ENCODE measurements at places on chromosomes 2 and 18.

GRCh38 chr2:23375448-23375847, 9.5 kb upstream of the KLHL29 start:
- DNase-seq = peak; percentile 56

- no peak for DNase-seq
These were observed 3.3 kb upstream of the YWHAQ start for GRCh38 chr2:9634133-9634532.

- no peak for DNase-seq
These were observed 452.4 kb downstream of the ZEB2 start for GRCh38 chr2:144067506-144067905.

DNA sequence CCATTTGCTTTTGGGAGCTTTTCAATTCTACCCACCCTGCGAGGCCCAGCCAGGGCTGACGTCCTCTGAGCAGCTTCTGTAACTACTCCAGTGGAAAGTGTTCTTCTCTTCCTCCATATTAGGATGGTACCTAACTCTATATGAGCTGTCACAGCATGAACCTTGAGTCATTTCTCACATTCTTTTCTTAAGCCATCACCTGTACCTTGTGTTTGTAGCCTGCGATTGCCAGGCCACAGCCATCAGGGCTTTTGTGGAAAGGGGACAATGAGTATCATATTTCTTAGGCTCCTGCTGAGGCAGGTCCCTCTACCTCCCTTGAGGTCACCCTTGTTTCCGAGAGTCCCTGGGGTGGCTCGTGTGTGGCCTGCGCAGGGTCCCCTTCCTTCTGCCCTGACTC, 144.5 kb upstream of the DLX2 start:
- DNase-seq = no peak

DNA sequence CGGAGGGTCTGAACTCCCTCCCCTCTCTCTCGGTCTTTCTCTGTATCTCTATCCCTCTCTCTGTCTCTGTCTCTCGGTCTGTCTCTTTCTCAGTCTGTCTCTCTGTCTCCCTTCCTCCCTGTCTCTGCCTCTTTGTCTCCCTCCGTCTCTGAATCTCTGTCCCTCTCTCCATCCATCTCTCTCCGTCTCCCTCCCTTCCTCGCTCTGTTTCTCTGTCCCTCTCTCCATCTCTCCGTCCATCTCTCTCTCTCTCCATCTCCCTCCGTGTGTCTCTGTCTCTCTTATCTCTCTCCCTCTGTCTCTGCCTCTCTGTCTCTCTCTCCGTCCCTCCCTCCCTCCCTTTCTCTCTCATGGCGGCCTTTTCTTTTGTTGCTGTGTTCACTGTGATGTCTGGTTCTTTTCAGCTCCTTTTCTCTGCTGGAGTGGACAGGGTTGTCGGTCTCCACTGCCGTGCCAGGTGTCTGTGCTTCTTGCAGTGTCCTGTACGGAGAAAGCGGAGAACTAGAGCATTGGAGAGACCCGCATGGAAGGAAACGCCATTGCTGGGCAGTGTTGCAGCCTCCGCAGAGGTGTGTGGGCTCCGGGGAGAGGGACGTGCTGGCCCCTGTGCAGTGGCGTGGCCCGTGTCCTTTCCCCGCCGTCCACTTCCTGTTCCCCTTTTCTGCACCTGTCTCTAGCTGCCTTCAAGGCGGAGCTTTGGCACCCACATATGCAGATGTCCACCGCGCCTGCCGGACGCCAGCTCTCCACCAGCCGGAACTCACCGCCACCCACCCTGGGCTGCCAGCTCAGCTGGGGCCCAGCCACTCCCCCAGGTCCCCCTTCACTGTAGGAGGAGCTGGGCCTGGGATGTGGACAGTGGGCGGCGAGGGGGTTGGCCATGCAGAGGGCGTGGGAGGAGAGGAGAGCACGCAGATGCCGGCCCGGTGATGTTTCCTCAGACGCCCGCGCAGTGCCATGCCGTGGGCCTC, 113.1 kb downstream of the NFATC1 start:
- DNase-seq = no peak

GRCh38 chr18:69215161-69215560, 185.5 kb upstream of the DOK6 start:
- DNase-seq = no peak

- no peak for DNase-seq
These were observed 16.4 kb upstream of the RPRD1A start for GRCh38 chr18:36083729-36084128.

DNA sequence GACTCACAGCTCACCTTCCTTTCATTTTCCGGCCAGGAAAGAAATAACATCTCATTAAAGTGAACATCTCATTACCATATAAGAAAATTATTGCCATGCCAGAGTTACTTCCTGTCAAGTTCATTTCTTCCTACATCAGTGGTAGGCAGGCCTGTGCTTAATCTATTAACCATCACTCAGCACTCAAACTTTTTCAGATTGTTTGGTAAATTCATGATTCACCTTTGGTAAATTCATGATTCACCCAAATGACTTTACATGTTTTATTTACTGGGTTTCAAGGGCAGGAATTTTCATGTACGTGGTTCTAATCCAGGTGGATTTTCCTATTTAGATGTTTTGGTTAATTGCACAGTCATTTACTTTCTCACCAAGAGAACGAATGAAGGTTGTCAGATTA, 116.5 kb downstream of the CSRNP3 start:
- peak; percentile 10 for DNase-seq

GRCh38 chr2:131413148-131413747, 49.3 kb upstream of the RAB6D start:
- peak; percentile 62 for DNase-seq

- DNase-seq = no peak
These were observed 6.5 kb downstream of the MRO start for GRCh38 chr18:50813353-50813752.

DNA sequence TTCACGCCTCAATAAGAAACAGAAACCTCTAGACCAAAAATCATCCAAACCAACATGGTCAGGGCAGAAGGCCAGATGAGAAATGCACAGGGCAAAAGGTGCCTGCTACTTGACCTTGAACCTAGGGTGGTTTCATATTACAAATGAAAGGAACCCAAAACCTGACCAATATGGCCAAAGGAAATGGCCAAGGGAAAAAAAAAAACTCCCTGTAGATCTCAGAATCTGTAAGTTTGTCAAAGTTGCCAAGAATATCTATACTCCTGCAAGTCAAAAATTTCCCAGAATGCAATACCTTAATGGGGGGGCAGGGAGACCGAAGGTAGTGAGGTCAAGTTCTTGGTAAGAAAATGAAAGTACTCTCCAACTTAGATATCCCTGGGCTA, 47.2 kb downstream of the HIBCH start:
- no peak for DNase-seq

DNA sequence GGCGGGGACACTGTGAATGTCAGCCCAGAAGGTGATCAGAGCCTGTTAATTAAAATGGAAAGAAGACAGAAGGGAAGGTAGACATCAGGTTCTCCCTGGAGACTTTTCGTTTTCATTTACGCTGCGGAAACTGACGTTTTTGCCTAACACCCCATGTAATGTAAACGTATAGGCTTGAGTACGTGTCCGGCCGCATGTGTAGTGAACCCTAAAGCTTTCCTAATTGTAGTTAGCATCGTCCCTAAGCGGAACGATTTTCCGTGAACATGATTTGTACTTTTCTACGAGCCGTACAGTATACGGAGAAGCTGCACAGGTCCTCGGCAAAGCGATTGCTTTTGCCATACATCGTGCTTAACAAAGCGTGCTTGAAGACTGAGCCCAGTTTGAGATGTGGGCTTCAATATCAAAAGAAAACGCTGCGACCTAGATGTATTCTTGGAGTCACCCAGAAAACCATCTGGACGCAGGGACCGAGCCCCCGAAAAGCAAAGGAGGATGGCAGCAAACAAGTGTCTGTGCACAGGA, 284 bp downstream of the TIMM21 start:
- DNase-seq = peak; percentile 6

GRCh38 chr2:233365861-233366520, 11.7 kb downstream of the DGKD start:
- no peak for DNase-seq

DNA sequence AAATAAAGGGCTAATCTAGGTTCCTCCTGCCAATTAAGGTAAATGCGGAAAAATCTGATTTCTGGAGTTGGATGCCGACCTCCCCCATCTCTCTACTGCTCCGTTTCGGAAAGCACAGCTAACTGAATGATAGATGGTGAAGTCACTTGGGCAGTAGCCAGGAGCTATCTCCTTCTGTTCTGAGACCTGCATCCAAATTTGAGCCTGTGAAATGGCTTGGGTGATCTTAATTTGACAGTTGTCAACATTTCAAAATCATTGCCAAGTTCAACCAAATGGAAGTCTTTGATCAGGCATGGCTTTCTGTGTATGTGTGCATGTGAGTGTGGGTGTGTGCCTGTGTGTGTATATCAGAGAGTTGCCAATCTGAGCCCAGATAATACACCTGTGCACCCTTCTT, 217.2 kb downstream of the ZNF516 start:
- no peak for DNase-seq

DNA sequence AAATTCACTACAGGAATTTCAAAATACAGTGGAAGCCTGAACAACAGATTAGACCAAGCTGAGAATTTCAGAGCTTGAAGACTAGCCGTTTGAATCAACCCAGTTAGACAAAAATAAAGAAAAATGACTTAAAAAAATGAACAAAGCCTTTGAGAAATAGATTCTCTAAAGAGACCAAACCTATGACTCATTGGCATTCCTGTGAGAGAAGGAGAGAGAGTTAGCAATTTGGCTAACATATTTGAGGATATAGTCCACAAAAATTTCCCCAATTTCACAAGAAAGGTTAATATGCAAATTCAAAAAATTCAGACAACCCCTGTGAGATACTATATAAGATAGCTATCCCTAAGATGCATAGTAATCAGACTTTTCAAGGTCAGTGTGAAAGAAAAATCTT, 78.0 kb downstream of the MYO3B start:
- DNase-seq = peak; percentile 65

DNA sequence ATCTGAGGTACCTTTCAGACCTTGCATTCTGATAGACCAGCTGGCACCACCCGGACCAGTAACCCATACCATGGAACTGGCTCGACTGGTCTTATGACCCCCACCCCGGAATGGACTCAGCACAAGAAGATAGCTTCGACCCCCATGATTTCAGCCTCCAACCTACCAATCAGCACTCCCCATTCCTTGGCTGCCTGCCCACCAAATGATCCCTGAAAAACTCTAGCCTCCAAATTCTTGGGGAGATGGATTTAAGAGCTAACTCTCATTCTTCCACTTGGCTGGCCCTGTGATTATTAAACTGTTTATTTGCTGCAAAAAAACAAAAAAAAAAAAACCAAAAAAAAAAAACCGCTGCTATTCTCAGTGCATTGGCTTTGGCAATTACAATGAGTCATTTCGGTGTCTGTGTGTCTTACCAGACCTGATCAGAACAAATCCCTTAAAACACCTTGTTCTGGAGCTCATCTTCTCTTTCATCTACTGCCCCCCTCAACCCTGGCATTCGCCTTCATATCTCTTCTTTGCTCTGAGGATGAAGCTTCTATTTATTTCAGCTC, 60.1 kb upstream of the KIF5C start:
- peak; percentile 33 for DNase-seq

DNA sequence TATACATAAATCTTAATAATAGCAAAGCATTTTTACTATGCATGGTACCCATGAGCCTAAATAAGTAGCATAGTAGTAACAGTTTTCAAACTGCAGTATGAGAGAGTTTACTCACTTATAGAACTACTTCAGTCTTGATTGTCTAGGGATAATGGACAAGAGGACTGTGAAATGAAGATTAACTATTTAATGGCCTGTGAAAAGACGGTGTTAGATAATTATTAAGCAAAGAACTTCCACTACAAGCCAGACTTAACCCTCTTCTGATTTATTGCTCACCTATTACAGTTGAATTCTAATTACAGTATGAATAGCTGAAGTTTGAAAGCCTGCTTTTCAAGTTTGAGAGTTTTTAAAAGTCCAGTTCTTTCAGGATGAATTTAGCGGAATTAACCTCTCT, 18.9 kb downstream of the PIK3C3 start:
- DNase-seq = no peak

DNA sequence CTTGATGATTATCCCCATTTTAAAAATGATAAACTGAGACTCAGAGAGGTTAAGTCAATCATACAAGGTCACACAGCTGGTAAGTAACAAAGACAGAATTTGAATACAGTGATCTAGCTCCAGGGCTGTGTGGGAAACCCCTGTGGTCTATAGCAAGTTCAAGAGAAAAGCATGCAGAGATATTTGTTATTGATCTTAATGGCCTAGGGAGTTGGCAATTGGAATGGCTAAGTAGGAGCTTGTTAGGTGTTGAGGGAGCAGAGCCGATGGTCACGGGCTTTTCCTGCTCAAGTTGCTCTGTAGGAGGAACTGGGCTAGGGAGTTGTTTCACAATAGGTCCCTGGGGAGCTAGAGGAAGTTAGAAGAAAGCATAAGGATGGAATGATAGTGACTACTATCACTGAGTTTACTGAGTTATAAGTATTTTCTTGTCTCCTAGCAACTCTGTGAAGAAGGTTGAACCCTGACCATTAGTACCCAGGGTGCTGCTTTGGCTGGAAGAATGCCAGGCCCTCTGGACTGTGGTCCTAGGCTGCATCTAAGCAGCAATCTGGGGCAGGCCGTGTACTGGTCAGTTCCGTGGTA, 30.0 kb downstream of the RNF125 start:
- DNase-seq = peak; percentile 20

DNA sequence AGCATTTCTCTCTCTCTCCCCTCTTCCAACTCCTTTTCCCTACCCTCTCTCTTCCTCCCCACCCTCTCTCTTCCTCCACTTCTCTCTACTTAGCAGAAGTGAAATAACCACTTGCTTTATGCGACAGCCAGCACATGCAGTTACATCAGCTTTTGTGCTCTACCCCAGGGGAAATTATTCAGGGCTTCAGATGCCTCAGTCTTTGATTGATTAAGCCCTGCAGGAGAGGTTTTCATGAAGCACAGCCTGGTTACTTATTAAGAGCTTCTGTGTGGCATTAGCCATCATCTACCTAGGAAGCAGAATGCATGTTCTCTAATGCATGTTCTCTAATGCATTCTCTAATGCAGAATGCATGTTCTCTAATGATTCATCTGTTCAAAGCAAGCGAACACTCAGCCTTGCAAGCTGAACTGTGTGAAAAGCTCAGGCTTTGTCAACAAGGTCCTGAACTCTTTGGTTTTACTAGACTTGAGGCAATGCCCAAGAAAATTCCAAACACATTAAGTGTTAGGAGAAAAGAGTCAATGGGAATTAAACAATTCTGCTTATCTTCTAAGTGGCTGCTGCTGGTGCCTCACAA, 56.1 kb downstream of the LHCGR start:
- peak; percentile 12 for DNase-seq

DNA sequence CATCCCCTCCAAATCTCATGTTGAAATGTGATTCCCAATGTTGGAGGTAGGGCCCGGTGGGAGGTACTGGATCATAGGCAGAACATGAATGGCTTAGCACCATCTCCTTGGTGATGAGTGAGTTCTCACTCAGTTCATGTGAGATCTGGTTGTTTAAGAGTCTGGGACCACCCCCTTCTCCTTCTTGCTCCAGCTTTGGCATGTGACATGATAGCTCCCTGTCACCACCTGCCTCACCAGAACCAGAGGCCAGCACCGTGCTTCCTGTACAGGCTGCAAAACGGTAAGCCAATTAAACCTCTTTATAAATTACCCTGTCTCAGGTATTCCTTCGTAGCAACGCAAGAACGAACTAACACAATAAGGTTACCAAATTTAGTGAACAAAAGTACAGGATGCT, 95.4 kb downstream of the ZBTB7C start:
- DNase-seq = no peak

GRCh38 chr2:96962567-96963203, 23.7 kb downstream of the FAM178B start:
- DNase-seq = no peak
